ENCODE measurements at places on chromosomes 3 and 15.

DNA sequence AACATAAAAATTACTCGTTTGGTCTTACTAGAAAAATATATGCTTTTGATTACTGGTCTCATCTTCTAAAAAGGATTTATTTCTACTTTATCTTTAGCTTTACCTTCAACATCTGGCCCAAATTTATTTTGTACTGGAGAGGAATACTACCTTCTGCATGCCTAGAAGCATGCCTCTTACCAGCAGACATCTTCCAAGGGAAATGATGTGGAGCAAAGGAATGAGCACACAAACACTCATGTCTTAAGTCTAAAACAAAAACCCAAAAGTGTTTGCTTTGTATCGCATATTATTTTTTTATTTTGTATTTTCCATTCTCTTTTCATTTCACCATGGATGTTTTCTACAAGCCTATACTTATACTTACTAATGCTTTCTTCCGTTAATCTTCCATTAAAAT, 304.6 kb upstream of the KCNMB2 start:
- no peak for DNase-seq

GRCh38 chr3:197516517-197516889, 39.3 kb downstream of the BDH1 start:
- no peak for DNase-seq

DNA sequence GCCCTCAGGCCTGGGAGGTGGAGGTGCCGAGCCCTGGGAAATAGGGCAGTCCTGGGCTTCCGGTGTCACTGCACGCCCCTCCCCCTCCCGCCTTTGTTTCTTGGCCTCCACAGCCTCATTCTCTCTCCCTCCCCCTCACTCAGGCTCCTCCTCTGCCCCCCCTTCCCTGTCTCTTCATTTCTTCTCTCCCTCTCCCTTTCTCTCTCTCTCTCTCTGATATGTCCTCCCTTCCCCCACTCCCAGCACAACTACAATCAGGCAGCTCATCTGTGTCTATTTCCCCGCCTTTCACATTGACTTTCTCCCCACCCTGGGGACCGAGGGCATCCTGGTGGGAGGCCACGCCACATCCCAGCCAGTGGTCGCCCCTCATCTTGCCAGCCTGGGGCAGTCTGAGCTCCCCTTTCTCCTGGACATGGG, 40.2 kb downstream of the IDH2 start:
- DNase-seq: peak; percentile 37

DNA sequence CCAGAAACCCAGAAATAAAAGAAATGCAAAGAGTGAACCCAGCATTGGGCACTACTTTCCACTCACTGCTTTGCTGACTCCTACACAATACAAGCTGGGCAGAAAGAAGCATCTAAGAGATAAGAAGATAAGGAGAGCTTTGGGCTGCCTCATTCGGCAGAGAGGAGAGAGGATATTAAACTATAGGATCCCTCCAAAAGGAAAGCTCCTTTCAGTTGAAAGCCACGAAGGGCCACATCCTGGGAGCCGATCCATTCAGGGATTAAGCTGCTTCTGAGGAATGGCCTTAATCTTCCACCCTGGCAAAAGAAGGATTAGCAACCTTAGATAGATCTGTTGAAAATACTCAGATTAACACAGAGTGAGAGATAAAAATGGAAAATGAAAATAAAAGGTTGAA, 274.9 kb upstream of the PPP2R3A start:
- no peak for DNase-seq

GRCh38 chr3:105473521-105474223, 107.0 kb downstream of the ALCAM start:
- no peak for DNase-seq

DNA sequence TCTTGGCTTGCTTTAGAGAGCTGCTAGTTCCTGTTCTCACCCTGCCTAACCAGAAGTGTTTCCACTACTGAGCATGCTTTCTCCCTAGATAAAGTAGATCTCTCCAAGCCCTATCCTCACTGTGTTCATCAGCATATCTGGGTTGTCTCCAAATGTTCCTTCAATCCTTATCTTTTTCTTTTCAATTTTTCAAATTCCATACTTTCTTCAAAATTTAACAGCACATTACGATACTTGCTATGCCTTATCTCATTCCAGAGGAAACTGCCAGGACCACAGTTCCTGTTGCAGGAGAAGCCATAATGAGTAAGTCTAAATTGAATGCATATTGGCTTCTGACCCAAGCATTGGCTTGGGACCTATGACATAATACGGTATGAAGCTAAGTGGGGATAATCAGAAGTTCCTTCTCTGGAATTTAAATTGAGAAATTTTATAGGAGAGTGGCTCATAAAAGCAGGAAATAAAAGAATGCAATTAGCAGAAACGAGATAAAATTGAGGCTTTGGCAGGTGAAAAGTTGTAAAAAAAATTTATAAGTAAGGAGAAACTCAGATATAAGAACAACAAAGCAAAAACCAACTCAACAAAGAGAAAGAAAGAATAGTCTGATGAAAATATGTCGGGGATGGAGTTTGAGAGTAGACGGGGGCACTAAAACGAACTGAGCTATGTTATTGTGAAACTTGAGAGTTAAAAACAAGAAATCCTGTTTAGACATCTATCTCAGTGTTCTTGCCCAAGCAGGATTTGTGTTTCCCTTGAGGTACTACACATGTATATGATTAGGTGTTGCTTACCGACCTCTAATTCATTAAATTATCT, 631.7 kb upstream of the CCDC54 start:
- DNase-seq: no peak

Data from T follicular helper cell (primary cell).